Thoracic aorta (tissue), 2 donors: ENCODE measurements at places on chromosomes 3 and 15.

DNA sequence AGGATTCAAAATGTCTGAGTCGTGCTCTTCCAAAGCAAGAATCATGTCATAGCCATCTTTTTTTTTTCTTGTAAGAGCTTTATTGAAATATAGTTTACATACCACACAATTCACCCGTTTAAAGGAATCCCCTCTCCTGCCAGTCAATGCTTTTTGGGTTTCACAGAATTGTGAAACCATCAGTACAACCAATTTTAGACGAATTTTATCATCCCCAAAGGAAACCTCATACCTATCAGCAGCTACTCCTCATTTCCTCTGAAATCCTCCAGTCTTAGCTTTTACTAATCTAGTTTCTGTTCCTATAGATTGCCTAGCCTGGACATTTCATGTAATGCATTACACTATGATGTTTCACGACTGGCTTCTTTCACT, 39.6 kb downstream of the ADIPOQ start:
- no peak overlapping the region for H3K4me3 ChIP-seq
- H3K27ac ChIP-seq: no peak overlapping the region
- H3K36me3 ChIP-seq: no peaks in the 10 kb centered on the region
- no peak for DNase-seq
- no peaks in the 10 kb centered on the region for H3K4me1 ChIP-seq
- H3K27me3 ChIP-seq: no peaks in the 10 kb centered on the region

DNA sequence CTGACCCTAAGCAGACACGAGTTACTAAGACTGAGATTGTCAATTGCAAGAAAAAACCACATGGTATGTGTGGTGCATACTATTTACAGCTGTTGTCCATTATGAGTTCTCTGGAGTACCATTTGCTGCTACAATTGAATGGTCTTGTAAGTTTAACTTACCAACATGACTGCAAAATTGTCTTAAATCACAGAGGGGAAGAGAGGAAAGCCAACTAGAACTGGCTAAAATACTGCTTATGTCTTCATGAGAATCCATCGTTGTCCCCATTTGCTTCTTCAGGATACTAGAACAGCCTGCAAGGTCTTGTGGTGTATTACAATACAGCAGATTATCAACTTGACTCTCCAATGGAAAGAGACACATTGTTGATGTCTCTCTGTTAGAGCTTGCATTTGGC, 313.2 kb downstream of the AGBL1 start:
- no peak overlapping the region for H3K4me3 ChIP-seq
- H3K4me1 ChIP-seq: no peaks in the 10 kb centered on the region
- DNase-seq: no peak
- no peaks in the 10 kb centered on the region for H3K36me3 ChIP-seq

GRCh38 chr3:108046247-108046646, 44.6 kb downstream of the CD47 start:
- H3K4me3 ChIP-seq: no peak overlapping the region
- H3K27me3 ChIP-seq: no peaks in the 10 kb centered on the region
- no peak overlapping the region for H3K27ac ChIP-seq
- H3K36me3 ChIP-seq: no peaks in the 10 kb centered on the region
- DNase-seq: no peak

- H3K27ac ChIP-seq: no peak overlapping the region
- H3K36me3 ChIP-seq: no peaks in the 10 kb centered on the region
- DNase-seq: no peak
- no peaks in the 10 kb centered on the region for H3K27me3 ChIP-seq
Measured at GRCh38 chr15:33956397-33956796, 11.9 kb upstream of the CHRM5 start.

GRCh38 chr15:63763476-63764123, 70.1 kb downstream of the HERC1 start:
- no peak overlapping the region for H3K27ac ChIP-seq
- no peak overlapping the region for H3K4me3 ChIP-seq
- peaks cover 6% of the 10 kb centered on the region for H3K4me1 ChIP-seq
- DNase-seq: no peak
- no peaks in the 10 kb centered on the region for H3K27me3 ChIP-seq

DNA sequence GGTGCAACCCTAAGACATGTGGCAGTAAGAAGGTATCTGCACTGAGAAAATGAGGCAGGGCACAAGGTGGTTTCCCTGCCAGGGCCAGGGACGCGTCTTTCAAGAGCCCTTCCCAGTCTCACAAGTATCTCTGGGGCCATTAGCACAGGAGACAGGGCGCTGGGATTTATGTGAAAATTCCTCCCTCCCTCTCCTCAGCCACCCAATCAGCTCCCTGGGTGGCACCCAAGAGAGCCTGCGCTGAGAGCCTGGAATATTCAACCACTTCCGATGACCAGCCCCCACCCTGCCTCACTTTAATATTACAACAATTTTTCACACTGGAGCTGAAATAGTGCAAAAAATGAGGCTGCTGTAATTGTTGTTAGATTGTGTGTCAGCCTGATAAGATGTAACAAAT, 26.1 kb downstream of the SEC61A1 start:
- no peak for DNase-seq
- peaks cover 3% of the 10 kb centered on the region for H3K36me3 ChIP-seq
- no peak overlapping the region for H3K4me3 ChIP-seq
- H3K4me1 ChIP-seq: peaks cover 10% of the 10 kb centered on the region
- H3K27ac ChIP-seq: no peak overlapping the region
- H3K27me3 ChIP-seq: no peaks in the 10 kb centered on the region

DNA sequence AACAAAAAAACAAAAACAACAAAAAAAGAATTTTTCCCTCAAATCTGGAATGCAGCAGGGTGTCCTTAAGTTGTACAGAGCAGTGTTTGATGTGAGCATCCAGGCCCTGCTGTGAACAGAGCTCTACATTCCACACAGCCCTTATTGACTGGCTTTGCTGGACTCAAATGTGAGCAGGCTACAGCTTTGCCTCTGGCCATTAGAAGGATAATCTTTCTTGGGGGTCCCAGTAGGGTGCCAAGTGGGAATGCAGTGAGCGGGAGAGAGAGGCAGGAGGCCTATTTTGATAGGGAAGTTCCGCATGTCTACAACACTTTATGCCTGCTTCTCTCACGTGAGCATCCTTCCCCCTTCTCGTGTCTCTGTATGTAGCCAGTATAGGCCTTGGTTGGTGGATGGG, 34.4 kb upstream of the TPRG1 start:
- no peak overlapping the region for H3K27ac ChIP-seq
- no peak for DNase-seq
- H3K36me3 ChIP-seq: no peaks in the 10 kb centered on the region
- H3K4me1 ChIP-seq: no peaks in the 10 kb centered on the region
- no peaks in the 10 kb centered on the region for H3K27me3 ChIP-seq

- no peaks in the 10 kb centered on the region for H3K27me3 ChIP-seq
- DNase-seq: no peak
- no peaks in the 10 kb centered on the region for H3K36me3 ChIP-seq
- H3K4me3 ChIP-seq: no peak overlapping the region
- H3K4me1 ChIP-seq: no peaks in the 10 kb centered on the region
- H3K27ac ChIP-seq: no peak overlapping the region
Measured at GRCh38 chr15:84889991-84890669, 5.7 kb downstream of the SLC28A1 start.

- H3K27me3 ChIP-seq: no peaks in the 10 kb centered on the region
- DNase-seq: no peak
- H3K4me3 ChIP-seq: no peak overlapping the region
- H3K4me1 ChIP-seq: peaks cover 29% of the 10 kb centered on the region
- H3K36me3 ChIP-seq: no peaks in the 10 kb centered on the region
Measured at GRCh38 chr15:83698294-83698693, 44.4 kb downstream of the ADAMTSL3 start.

DNA sequence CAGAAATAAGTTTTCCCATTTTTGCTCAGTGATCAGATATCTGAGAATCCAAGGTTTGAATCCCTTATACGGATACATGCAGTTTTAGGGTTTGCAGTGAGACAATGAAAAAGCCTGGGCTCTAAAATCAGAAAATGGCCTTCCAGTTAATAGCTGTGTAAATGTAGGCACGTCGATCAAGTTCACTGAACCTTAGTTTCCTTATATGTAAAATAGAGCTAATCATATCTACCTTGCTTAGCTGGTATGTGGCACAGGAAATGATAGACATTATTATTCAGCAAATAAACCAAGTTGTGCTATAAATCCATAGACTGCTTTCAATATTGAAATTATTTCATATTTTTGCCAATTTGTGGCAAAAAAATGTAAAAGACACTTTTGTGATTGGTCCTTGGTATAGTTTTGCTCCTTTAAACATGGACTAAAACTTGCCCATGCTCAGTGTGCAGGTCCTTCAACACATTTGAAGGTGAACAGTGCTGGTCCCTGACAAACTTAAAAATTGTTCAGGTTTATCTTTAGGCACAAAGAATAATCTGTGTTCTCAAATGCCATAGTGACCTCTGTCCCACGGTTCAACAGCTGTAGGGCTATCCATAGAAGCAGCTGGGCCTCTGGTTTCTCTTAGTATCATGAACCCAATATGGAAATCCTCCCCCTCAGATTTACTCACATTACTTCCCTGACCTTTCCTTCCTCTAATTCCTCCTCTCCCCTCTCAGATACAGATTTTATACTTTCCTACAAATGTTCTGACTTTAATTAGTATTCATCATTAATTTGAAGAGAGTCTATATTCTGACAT, 51.0 kb downstream of the CCDC54 start:
- DNase-seq: no peak
- no peaks in the 10 kb centered on the region for H3K27me3 ChIP-seq
- H3K27ac ChIP-seq: peak overlapping the region; percentile 89
- H3K4me1 ChIP-seq: peaks cover 5% of the 10 kb centered on the region
- no peaks in the 10 kb centered on the region for H3K36me3 ChIP-seq
- no peak overlapping the region for H3K4me3 ChIP-seq

- peaks cover 20% of the 10 kb centered on the region for H3K4me1 ChIP-seq
- H3K27me3 ChIP-seq: no peaks in the 10 kb centered on the region
- H3K36me3 ChIP-seq: no peaks in the 10 kb centered on the region
- H3K27ac ChIP-seq: peak overlapping the region; percentile 63
- peak overlapping the region; percentile 83 for H3K4me3 ChIP-seq
- DNase-seq: no peak
Measured at GRCh38 chr3:48897460-48898376, 964 bp downstream of the SLC25A20 start.

DNA sequence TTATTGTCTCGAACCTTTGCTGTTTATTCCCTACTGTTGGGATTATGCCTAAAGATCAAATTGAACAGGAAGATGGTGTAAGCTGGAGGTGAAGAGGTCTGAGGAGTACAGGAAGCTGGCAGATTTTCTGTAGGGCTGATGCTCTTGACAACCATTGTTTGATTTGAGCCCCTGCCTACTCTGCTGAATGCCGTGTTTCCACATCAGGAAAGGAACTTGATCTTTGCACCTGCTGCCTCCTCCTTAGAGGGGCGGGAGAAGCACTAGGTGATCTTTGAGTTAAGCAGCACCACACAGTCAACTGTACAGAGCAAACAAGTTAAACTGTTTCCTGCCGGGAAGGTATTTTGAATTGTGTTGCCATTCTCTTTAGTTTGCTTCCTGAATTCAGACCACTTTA, 364.6 kb upstream of the EPHA6 start:
- no peak for DNase-seq
- H3K27ac ChIP-seq: no peak overlapping the region
- no peaks in the 10 kb centered on the region for H3K4me1 ChIP-seq
- H3K27me3 ChIP-seq: no peaks in the 10 kb centered on the region
- H3K4me3 ChIP-seq: no peak overlapping the region

- H3K36me3 ChIP-seq: peaks cover 45% of the 10 kb centered on the region
- no peak overlapping the region for H3K27ac ChIP-seq
- peaks cover 56% of the 10 kb centered on the region for H3K4me1 ChIP-seq
- no peak for DNase-seq
Measured at GRCh38 chr15:92925454-92925853, 25.3 kb downstream of the CHD2 start.

DNA sequence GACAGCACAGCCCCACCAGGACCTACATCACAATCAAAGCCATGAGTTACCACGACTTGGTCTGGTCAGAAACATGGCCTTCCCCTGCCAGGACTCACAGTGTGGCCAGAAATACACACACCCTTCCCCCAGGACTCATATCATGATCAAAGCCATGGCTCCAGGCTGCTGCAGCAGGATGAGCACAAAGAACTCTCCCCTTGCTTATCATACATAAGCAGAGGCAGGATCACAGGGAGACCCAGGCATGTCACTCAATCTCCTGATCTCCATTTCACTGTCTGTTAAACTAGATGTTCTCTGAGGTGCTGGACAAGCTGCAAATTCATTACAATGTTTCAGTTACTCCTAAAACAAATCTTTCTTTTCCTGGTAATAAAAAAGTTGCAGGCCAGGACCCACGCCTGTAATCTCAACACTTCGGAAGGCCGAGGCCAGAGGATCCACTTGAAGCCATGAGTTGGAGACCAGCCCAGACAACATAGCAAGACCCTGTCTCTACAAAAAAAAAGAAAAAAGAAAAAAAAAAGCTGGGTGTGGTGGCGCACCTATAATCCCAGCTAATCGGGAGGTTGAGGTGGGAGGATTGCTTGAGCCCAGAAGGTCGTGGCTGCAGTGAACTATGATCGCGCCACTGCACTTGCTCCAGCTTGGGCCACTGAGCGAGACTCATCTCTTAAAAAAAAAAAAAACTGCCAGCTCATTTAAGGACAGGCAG, 1.2 kb downstream of the PFKFB4 start:
- DNase-seq: no peak
- H3K27ac ChIP-seq: no peak overlapping the region
- no peaks in the 10 kb centered on the region for H3K27me3 ChIP-seq
- H3K4me1 ChIP-seq: peaks cover 22% of the 10 kb centered on the region
- no peaks in the 10 kb centered on the region for H3K36me3 ChIP-seq

- H3K4me1 ChIP-seq: no peaks in the 10 kb centered on the region
- no peaks in the 10 kb centered on the region for H3K27me3 ChIP-seq
- no peaks in the 10 kb centered on the region for H3K36me3 ChIP-seq
Measured at GRCh38 chr15:28942571-28942970, 56.8 kb downstream of the APBA2 start.

GRCh38 chr3:28224430-28224829, 17.0 kb upstream of the CMC1 start:
- H3K27me3 ChIP-seq: no peaks in the 10 kb centered on the region
- no peak overlapping the region for H3K27ac ChIP-seq
- H3K4me3 ChIP-seq: no peak overlapping the region
- no peak for DNase-seq
- H3K4me1 ChIP-seq: no peaks in the 10 kb centered on the region
